ENCODE measurements at places on chromosomes 2 and 18.

- DNase-seq: no peak
Observed at GRCh38 chr18:74478316-74478715, 17.8 kb upstream of the CNDP2 start.

DNA sequence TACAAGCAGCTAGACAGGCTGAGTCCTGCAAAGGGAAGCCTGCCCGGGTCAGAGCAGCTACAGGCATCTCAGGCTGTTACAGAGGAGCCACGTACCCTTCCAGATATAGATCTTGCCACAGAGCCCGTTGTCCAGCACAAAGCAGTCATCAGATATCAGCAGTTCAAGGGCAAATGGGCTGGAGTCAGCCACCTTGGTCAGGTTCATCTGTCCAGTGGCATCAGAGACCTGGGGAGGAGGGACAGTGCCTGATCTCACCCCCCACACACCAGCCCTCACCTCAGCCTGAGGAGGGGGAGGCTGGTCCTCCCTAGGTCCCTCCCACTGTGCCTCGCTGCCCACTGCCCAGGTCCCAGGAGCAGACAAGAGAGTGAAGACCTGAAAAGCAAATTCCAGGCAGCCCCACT is 12.2 kb downstream of the CAPG start:
- DNase-seq: no peak

DNA sequence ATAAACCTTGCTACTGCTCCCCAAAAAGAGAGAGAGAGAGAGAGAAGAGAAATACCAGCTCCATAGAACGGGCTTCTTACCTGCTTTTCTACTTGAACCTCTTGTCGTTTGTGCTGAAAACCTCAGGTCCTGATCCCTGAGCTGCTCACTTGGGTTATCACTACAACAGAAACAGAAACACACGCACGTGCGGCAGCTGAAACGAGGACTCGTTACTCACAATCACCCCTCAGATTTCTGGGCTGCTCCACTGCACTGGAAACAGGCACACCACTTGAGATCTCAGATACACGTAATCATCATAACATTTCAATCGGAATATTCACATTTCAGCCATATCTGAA is 48.2 kb upstream of the GPC1 start:
- DNase-seq: no peak

DNA sequence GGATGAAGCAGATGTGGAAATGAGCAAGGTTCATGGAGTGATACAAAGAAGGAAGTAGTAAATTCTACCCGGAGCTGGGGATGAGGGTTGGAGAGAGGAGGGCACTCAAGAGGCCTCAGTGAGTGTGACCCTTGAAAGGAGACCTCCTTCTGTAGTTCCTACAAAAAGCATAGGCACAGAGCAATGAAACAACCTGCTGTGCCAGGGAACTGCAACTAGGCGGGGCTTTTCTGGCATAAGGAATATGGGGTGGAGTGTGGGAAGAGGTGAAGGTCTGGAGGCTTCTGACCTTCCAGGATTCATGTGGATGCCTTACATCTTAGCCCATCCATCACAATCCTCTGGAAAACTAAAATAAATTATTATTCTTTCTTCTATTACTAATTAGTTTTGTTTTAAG is 25.5 kb upstream of the PGAP1 start:
- DNase-seq: no peak

GRCh38 chr2:164252568-164253287 is 368.6 kb downstream of the GRB14 start:
- no peak for DNase-seq

DNA sequence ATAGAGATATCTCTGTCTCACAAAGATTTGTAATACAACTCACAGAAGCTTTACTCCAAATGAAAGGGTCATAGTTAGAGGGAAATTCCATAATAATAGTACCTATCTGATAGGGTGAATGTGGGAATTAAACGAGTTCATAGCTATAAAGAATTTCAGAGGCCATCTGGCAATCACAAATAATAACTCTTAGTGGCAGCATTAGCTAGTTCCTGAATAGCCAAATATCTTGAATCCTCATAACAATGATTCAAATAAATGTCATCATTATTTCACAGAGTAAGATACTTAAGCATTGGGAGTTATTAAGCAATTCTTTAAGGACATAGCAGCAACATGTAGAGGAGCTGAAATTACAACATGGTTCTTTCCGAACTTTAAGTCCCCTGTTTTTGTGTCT is 1265.0 kb upstream of the PIK3C3 start:
- DNase-seq: no peak

DNA sequence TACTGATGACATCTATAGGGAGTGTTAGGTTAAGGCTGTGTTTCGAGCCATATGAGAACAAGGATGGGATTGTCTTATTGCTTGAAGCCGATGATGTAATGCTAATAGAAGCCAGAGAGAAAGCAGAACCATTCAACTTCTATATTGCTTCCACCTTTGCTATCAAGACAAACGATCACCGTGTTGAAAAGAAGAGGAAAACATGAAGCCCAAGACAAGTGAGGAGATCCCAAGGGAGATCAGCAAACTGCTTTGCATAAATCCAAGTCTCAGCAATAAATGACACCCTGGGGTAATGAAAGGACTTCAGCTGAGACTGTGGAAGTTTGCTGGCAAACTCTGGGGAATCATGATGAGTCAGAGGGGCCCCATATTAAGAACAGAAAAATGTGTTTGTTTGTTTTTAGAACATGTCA is 206.2 kb downstream of the NCKAP5 start:
- no peak for DNase-seq

Measured in stimulated activated CD8-positive, alpha-beta memory T cell treated with anti-CD3 and anti-CD28 coated beads, Interleukin-4, amount 100 ng/mL, for 1 hour (primary cell).